ENCODE measurements at places on chromosomes 7 and 10.

GRCh38 chr7:115779561-115779960, 251.0 kb downstream of the TFEC start:
- no peak for DNase-seq

DNA sequence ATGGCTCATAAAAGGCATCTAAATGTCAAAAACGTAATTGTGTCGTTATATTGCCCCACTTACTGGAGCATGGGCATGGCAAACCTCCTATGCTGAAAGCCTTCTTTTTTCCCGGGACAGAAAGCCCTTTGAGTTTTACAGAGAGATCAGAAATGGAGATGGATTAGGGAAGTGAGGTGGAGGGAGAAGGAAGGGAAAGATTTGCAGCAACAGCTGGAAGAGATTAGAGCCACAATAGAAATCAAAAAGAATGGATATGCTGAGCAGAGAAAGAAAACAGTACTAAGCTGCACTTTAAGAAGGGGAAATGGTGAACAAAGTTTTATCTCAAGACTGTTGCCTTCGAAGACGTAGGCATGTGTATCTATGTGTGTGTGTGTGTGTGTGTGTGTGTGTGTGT, 97.2 kb upstream of the PCGF5 start:
- DNase-seq: no peak

GRCh38 chr7:42180806-42181205, 56.2 kb downstream of the GLI3 start:
- DNase-seq: no peak

- DNase-seq: no peak
Measured at GRCh38 chr10:100927266-100927665, 14.5 kb downstream of the SLF2 start.

DNA sequence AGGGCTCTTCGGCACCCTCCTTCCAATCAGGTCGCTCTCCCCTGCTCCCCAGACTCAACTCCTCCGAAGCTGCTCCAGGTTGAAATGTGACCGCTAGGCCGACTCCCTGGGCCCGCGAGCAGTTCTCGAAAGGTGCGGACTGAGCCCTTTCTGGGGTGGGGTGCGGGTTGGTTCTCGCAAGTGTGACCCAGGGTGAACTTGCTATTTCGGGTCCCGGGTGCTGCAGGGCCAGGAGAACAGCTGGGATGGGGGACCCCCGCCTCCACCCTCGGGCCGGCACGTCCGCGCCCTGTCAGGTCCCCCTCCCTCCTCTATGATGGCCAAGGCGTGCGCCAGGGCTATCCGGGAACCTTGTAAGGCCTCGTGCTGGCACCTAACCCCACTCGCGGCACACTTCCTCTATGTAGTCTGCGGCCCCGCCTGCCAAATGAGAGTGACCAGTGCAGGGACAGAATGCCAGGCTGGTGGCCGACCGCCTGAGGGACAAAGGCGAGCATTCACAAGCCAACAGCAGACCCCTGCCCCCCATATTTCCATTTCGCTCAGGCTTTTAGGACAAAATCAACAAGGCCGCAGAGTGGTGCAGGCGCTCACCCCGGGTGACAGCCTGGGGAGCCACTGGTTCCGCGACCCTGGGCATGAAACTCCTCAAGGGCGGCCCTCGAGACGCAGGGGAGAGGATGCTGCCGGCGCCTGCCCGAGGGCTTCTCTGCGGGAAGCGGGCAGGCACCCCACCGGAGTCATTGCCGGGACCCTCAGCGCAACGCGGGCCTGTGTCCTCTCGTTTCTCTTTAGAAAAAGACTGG, 13.7 kb upstream of the HOXA13 start:
- DNase-seq: no peak

- DNase-seq: no peak
Measured at GRCh38 chr10:24857031-24857725, 95.2 kb downstream of the PRTFDC1 start.

DNA sequence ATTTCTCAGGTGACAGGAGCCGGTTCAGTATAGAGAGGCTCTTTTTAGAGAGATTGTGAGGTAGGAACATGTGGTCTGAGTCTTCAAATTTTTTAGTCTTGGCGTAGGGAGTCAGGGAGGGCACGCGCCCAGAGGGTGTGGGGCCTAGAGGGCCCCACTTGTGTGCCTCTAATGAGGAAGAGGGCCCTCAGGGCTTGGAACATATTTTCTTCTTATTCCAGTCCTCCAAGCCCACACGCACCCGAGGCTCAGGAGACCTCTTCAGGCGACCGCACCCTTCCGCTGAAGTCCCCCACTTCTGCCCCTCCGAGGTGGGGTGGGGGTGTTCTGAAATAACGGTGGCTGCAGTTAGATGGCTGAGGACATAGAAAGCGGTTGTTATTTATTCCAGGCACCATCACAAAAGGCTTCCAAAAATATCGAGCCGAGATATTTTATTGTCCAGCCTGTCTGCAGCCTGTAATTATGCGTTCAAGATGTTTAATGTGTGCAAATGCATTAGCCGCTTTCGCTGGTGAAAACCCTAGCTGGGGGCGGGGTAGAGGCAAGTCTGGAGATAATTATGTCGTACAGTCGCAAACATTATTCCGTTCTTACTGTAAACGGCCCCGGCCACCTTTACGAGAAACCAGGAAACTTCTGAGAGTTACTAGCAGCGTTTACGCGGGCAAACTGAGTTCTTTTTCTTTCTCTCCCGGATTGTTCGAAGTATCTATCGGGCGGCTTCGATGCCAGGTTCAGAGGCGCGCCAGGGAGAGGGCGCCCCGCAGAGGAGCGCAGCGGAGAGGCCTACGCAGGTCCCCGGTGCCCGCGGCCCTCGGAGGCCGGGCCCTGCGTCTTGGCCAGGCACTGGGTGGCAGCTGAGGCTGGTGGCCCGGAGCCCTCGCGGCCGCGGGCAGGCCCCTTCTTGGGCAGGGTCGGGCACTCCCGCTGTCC, 12.9 kb upstream of the HOXA13 start:
- DNase-seq: no peak

- DNase-seq: no peak
Measured at GRCh38 chr7:131547589-131547988, 8.8 kb downstream of the PODXL start.

DNA sequence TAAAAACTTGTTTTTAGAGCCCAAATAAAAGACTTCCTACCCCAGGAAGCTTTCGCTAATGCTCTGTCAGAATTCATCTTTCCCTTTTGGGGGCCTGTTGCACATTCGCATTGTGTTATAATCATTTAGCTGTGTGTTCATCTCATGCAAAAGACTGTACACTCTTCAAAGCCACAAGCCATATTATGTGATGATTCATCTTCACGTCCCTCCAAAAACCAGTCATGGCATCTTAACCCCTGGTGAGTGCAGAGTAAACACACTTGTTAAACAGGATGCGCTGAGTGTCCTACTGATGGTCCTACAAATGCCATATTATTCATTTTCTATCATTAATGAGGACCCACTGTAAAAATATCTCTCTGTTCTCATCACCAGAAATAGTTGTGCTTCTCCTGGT, 235.4 kb downstream of the KIAA1217 start:
- peak; percentile 91 for DNase-seq

DNA sequence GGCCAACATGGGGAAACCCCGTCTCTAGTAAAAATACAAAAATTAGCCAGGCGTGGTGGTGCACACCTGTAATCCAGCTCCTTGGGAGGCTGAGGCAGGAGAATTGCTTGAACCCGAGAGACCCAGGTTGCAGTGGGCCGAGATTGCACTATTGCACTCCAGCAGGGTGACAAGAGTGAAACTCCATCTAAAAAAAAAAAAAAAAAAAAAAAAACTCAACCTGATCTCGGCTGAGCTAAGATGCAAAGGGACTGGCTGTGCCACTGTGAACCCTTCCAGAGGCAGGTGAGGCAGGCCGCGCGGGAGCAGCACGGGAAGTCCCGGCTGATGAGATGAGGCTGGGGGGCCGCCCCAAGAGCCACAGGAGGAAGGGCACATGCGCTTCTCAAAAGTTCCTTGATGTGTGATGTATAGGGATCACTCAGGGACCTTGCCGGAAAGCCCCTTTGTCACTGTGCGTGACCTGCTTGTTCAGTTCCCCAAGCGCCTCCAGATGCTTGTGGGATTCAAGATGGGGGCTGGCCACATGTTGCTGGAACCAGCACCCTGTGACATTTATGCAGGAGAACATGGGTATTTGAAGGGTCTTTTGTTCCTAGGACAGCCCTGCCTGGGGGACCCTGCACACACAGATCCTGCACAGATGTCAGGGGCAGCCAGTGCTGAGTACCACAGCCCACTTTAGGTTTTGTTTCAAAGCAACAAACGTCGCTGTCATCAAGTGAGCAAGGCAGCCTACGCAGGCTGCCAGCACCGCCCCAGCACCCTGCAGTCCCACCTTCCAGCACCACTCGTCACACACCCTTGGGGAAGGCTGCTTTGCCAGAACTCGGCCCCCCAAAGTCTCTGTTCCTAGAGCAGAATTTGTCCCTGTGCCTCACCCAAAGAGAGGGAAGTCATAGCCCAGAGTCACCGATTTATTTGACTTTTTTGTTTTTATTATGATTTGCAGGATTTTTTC, 74.8 kb upstream of the SH2B2 start:
- no peak for DNase-seq

GRCh38 chr7:116929914-116930913, 23.1 kb upstream of the ST7 start:
- DNase-seq: peak; percentile 84

GRCh38 chr7:84176716-84177115, 17.9 kb downstream of the SEMA3A start:
- DNase-seq: no peak

DNA sequence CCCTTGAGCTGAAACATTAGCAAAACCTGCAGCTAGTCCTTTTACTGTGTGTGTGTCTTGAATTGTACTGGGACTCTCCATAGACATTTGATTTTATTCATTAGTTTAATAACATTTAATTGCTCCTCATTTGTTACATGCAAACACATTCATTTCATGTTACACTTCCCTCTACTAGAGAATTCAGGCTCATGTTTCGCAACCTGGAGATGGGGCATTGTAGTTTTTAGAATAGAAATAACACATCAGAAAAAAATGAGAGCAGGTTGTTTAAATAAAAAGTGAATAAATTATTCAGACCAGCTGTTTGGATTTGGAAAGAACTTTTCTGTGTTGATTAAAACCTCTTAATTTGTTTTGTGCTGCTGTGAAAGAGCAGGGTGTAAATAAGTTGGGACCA, 243.9 kb downstream of the ETV1 start:
- DNase-seq: no peak

- no peak for DNase-seq
Measured at GRCh38 chr10:32846974-32847373, 111.1 kb downstream of the ITGB1 start.

DNA sequence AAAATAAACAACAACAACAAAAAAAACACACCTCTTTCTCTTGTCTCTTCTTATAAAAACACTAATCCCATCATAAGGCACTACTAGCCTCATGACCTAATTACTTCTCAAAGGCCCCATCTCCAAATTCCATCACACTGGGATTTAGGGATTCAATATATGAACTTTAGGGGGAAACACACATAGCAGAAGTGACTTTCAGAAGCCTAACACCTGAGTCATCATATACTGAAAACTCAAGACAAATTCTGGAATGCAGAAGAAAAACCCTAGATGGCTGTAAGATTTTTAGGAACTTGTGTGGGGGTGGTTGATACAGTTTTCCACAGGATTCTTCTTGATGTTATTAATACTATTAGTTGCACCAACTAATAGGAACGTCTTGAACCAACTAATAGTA, 33.7 kb upstream of the CSTF2T start:
- DNase-seq: no peak

DNA sequence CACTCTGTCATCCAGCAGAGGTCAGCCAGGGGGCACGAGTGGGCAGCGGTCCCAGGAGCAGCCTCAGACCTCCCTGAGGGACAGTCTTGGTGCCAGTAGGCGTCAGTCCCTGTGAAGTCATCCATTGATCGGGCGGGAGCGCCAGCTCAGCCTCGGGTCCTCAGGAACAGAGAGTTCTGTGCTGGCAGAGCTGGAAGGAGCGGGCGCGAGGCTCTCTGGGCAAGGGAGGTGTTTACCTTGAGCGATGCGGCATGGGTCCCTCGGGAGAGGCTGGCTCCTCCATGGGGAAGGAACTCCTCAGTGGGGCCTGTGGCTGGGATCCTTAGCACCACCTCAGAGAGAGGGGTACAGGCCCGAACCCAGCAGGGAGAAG, 101.1 kb upstream of the PPIF start:
- DNase-seq: no peak

- no peak for DNase-seq
Measured at GRCh38 chr10:82221601-82222149, 346.7 kb downstream of the NRG3 start.

GRCh38 chr10:108275895-108276685, 1111.6 kb upstream of the SORCS1 start:
- no peak for DNase-seq

DNA sequence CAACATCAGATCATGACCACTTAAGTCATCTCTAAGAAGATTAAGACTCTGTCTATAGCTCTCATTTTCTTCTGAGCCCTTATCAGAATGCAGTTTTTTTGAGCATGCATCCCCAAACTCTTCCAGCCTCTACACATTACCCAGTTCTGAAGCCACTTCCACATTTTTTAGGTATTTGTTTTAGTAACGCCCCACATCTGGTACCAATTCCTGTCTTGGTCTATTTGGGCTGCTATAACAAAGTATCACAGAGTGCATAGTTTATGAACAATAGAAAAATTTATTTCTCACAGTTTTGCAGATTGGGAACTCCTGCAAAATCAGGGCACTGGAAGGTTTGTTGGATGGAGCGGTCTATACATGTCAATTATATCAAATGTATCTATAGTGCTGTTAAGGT, 107.7 kb upstream of the KCND2 start:
- DNase-seq: no peak

- DNase-seq: no peak
Measured at GRCh38 chr10:127948791-127949190, 41.9 kb downstream of the PTPRE start.

DNA sequence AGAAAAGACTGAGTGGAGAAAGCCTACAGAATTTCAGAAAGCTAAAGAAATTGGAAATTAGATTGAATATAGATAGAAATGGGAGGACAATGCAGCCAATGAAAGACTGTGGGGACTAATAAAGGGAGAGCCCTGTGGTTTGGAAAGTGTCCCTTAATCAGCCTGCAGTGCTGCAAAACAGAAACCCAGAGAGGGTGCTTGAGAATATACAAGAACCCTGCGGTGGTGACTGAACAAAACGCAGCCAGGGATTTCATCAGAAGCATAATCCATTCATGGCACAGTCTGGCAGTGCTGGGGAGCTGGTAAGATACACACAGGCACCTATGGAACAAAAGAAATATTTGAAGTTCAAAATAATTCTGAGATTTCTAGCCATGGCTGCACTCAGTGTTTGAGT, 19.1 kb downstream of the CEP41 start:
- DNase-seq: no peak

GRCh38 chr7:101743241-101743994, 74.0 kb upstream of the CUX1 start:
- no peak for DNase-seq

Data from A172 (cell line).